ENCODE measurements at places on chromosomes 7 and 10.

- no peak for DNase-seq
Measured at GRCh38 chr7:156151078-156151477, 338.8 kb upstream of the SHH start.

- DNase-seq, result no peak
Measured at GRCh38 chr7:157513162-157513621, 176.4 kb downstream of the DNAJB6 start.

DNA sequence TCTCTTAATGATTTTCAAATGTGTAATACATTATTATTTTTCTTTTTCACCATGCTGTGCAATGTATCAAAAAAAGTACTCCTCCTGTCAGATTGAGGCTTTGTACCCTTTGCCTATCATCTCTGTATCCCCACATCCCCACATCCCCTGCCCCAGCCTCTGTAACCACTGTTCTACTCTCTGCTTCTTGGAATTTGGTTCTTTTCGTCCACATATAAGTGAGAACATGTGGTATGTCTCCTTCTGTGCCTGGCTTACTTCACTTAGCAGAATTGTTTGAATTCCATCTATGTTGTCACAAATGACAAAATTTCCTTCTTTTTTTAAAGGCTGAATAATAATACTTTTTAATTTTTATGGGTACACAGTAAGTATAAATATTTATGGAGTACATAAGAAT is 13.8 kb downstream of the TAF3 start:
- no peak for DNase-seq

GRCh38 chr7:95646350-95646749 is 50.0 kb upstream of the PDK4 start:
- no peak for DNase-seq

GRCh38 chr10:93030409-93030808 is 30.2 kb upstream of the CYP26C1 start:
- DNase-seq, result no peak
